ENCODE measurements at places on chromosomes 7 and 10. TPM values are rescaled to one million over a fixed set of nuclear protein-coding genes. Genes with fewer than 3 reads are reported as not detected.

Gene ENO4
- total RNA-seq = not detected

GRCh38 chr7:100799037-100799896 is 28.1 kb downstream of the EPHB4 start:
- DNase-seq = peak; percentile 57

Gene LRRC61
- total RNA-seq = 1.6 TPM

Gene KNDC1
- not detected for total RNA-seq

GRCh38 chr10:86377797-86378146 is 11.2 kb upstream of the GRID1 start:
- no peak for DNase-seq

DNA sequence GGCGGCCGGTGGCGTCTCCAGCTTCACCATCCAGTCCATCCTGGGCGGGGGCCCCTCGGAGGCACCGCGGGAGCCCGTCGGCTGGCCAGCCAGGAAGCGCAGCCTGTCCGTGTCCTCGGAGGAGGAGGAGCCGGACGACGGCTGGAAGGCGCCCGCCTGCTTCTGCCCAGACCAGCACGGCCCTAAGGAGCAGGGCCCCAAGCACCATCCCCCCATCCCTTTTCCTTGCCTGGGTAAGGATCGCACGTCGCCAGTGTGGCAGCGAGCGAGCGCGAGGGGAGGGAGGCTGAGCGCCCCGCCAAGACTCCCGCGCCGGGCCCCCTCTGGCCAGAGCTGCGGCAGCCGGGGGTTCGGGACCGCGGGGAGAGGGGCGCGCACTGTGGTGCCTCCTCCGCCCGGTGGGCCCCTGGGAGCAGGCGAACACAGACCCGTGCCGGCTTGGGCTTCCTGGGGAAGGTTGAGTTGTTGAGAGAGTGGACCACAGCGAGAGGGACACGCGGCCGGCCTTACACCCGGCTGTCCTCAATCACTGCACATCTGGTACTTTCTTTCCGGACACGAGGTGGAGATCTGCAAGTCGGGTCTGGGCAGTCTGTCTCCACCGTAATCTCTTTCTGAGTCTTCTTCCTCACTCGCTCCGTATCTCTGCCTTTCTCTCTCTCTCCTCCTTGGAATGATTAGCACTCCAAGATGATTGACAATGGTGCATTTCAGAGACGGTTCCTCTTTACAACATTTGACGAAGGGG is 652 bp downstream of the HMX2 start:
- DNase-seq = no peak
